GM13977 (cell line): ENCODE measurements at places on chromosomes 11 and 22.

DNA sequence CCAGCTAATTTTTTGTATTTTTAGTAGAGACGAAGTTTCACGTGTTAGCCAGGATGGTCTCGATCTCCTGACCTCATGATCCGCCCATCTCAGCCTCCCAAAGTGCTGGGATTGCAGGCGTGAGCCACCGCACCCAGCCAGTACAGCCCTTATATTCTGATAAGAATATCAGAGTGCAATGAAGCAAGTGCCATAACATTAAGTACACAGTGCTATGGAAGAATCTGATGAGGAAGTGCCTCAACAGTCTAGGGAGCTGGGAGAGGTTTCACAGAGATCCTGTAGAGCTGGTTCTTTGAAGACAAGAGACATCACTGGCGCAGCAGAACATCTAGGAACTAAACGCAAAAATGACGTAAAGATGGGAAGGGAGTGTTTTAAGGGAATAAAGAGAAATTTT is 2.1 kb downstream of the RTCB start:
- no peak for DNase-seq

GRCh38 chr11:96481771-96482170 is 92.0 kb downstream of the JRKL start:
- no peak for DNase-seq

- DNase-seq, result no peak
Observed at GRCh38 chr11:130022799-130023198, 20.2 kb upstream of the PRDM10 start.

- DNase-seq, result no peak
Observed at GRCh38 chr22:22425356-22425755, 83.2 kb downstream of the ZNF280B start.

GRCh38 chr11:36148701-36149100 is 140.5 kb downstream of the COMMD9 start:
- DNase-seq, result no peak

- no peak for DNase-seq
Observed at GRCh38 chr11:89347071-89347470, 144.1 kb downstream of the NOX4 start.

DNA sequence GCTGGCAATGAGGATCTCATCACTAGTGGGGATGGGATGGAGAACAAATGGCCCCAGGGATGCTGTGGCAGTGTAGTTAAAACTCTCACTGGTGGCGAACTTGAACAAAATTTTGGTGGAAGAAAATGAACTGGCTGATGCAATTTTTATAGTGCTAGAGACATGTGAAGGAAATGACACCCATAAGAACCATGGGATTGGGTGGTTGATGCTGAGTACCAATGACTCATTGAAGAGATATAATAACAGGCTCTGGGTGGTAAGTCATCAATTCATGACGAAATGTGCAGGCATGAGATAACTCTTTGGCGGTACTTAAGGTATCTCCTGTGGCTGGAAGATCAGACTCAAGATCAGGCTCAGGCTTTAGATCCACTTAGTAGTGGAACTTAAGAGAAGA is 172.9 kb upstream of the DDI1 start:
- DNase-seq, result no peak

DNA sequence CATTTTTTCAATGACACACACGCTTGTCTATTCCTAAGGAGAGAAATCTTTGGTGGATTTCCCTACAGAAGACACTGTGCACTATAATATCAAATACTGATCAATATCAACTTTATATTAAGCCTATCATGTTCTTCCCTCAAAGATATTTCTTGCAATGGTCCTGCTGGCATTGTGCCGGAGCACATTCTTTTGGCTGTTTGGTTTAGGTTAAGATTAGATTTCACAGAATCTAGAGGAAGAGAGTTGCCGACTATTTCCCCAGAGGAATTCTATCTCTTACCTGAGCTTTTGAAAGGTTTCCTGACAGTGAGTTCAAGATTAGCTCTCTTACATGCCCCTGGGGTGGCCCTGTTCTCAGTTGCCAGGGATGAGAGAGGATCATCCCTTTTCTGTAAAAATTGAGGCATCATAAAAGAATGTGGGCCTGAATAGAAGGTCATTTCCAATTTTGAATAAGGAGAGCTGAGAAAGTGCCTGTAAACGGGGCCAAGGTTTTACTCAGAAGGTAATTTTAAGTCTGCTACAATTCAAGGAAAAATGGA is 180.6 kb upstream of the ARHGAP20 start:
- no peak for DNase-seq

- DNase-seq, result no peak
Observed at GRCh38 chr11:10108915-10109680, 184.9 kb downstream of the SBF2 start.

GRCh38 chr11:86524620-86525352 is 147.6 kb downstream of the ME3 start:
- DNase-seq, result no peak

- no peak for DNase-seq
Observed at GRCh38 chr11:32658639-32659406, 75.2 kb downstream of the EIF3M start.

DNA sequence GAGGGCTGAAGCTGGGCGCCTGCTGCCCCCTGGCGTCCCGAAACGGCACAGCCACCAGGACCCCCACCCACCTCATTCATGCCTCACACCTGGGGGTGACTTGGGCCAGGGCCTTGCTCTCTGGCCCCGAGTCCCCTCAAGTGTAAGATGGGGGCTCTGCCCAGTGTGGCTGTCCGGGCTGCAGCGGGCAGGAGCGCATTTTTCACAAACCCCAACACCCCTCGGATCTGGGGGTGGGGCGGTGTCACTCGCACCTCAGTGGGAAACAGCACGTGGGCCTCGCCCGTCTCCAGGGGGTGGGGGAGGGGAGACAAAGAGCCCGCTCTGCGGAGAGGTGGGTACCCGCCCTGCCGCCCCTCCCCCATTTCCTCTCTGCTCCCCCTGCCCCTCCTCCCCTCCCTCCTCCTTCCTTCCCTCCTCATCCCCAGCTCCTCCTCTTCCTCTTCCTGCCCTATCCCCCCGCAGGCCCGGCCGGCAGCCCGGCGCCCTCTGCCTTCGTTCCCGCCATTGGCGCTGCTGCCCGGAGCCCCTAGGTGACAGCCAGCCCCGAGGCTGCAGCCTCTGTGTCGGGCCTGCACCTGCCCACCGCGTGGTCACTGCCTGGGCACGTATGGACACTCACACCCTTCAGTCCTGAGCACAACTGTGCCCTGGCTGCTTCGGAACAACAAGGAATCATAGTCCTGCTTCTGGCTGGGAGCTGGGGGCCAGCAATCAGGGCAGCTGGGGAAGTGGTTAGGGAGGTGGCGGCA is 6.8 kb upstream of the CDKN1C start:
- peak; percentile 86 for DNase-seq

GRCh38 chr22:50443801-50444625 is 30.8 kb downstream of the SBF1 start:
- no peak for DNase-seq

- no peak for DNase-seq
Observed at GRCh38 chr11:46684367-46684766, 16.1 kb downstream of the ARHGAP1 start.

DNA sequence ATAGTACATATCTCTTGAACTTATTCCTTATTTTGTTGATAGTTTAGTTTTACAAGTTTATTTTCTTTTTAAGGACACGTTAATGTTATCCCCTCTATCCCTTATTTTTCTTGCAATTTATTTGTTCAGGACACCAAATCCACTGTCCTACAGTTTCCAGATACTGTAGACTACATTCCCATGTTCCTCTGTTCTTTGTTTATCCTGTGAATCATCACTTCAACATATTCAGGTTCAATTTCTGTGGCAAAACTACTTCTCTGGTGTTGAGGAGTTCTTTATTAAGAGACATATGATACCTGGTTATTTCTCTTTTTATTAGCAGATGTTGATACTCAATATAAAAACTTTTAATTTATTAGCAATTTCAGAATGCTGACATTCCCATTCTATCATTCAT is 72.8 kb upstream of the CLNS1A start:
- no peak for DNase-seq

DNA sequence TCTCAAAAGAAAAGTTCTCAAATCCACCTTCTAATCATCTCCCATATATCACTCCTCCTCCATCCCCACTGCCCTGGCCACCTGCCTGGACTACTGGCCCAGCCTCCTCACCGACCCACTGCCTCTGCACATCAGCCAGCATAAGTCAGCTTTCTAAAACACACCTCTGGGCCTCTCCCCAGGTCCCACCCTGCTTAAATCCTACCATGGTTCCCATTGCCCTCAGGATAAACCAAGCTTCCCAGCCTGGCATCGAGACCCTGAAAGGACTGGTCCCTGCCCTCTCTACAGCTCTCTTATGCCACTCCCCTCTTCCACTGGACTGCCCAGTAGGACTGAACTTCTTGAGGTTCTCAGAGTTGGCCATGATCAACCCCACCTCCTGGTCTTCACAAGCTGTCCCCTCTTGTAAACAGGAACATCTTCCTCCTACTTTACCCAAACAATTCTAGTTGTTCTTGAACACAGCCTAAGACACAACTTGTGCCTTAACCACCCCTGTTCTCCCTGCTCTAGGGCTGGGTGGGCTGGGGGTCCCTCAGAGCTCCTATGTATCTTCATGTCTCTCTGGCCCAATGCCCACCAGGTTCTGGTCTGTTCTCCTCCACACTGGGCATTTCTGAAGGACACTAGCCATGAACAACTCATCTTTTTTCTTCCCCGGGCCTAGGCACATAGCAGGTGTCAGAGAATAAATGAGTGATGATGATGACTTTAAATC is 12.6 kb upstream of the P2RY6 start:
- DNase-seq, result no peak

DNA sequence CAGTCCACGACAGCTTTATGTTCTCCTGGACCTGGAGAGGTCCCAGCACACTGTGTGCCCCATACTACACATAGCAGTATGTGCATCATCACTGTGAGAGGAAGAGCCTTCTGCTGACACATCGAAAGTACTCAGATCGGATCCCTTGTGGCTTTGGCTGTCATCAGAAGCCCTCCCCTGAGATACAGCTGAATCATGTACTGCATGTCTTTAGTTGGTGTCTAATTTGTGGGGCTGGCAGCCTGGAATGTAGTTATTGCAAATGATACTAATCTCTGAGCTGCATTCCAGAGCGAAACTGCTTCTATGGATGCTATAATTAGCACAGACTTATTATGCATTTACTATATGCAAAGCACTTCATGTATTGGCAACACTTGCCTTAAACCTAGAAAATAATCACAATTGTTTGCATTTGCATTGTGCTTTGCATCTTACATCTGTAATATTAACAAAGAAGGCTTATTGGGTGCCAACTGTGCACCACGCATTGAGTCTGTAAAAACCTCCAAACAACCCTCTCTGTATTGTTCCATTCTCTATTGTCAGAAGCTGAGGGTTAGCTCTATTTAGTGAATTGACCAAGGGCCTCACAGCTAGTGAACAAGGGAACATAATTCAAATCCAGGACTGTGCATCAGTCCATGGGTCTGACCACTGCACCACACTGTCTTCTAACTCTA is 89.2 kb upstream of the CRTAM start:
- peak; percentile 74 for DNase-seq

GRCh38 chr11:67252831-67253239 is 13.4 kb upstream of the GRK2 start:
- DNase-seq, result no peak

DNA sequence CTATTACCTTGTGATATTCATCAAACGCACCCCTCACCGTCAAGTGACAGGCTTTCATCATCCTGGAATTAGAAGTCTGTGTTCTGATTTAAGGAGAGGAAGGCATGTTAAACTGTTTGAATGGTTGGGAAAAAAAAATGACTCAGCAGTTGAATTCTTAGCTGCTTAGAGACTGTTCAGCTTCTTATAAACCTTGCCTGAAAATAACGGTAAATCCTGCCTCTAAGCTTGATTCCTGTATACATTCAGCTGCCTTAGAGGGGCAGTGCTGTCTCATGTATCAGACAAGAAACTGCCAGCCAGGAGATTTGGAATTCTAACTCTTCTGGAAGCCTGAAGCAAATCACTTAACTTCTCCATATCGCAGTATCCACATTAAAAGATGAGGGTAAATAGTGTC is 437.4 kb downstream of the JRKL start:
- no peak for DNase-seq

DNA sequence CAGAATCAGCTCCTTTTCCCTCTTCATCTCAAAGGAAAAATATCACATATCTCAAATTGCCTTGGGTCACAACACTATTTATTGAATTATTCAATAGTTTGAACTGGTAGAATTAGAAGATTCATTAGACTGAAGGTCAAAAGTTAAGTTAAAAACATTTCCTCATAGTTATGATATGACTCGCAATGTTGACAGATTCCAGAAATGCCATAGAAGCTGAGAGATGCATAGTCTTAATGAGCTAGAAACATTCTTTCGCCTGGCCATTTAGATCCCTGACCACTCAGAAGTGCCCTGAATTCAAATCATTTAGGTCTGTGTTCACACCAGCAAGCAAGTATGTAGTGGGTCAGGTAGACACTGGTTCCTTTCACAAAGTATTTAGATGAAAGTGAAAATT is 44.4 kb downstream of the FAT3 start:
- no peak for DNase-seq

GRCh38 chr11:45141631-45142030 is 4.8 kb upstream of the PRDM11 start:
- DNase-seq, result peak; percentile 3

- no peak for DNase-seq
Observed at GRCh38 chr22:24303007-24303406, 32.4 kb downstream of the SPECC1L start.

DNA sequence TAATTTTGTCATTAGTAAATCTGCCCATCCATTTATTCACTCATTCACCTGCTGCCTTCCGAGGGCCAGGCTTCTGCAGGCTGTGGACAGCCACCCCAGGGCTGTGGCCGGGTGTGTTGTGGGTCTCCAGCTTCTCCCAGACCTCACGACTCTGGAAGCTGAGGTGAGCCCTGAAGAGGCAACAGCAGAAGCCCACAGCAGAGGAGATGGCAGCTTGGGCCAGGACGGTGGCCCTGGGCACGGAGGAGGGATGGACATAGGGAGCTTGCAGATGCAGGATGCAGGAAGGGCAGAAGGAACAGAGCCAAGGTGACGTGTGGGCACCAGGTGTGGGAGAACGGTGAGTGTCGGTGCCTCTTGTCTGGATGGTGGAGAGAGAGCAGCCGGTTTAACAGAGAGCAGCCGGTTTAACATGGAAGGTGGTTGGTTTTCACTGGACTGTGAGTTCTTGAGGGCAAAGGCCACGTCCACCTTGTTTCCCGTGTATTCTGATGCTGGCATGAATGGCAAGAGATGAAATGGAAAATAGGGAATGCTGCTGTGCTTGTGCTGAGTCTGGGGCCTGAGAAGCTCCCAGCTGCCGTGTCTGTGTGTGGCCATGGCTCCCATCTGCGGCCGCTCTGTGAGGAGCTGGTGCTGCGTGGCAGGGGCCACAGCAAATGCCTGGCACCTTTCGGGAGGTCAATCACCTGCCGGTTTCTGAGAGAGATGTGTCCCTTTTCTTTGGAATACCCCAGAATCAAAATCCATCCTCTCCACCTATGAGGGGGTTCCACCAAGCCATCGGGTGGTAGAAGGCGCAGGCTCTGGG is 669.9 kb downstream of the BRD1 start:
- DNase-seq, result no peak

- no peak for DNase-seq
Observed at GRCh38 chr11:114130115-114130576, 70.6 kb downstream of the ZBTB16 start.

- DNase-seq, result no peak
Observed at GRCh38 chr11:794766-795633, 3.1 kb downstream of the SLC25A22 start.
